ENCODE measurements at places on chromosomes 1 and 21.

DNA sequence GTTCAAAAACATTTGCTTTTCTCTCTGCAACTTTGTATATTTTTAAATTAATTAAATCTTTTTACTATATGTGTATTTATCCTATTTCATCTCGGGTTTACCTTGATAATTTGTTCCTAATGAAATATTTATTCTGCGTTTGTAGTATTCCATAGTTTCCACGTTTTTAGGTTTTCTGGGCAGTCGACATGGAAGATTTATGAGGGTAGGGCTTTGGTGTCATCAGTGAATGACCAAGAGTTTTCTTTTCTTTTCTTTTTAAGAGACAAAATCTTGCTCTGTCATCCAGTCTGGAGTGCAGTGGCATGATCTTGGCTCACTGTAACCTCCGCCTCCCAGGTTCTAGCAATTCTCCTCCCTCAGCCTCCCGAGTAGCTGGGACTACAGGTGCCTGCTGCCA is 17.2 kb upstream of the ZNF669 start:
- ATAC-seq, result no peak

GRCh38 chr1:172671591-172671990 is 12.7 kb downstream of the FASLG start:
- no peak for ATAC-seq

- ATAC-seq, result no peak
Observed at GRCh38 chr21:40714536-40714935, 132.4 kb downstream of the DSCAM start.

DNA sequence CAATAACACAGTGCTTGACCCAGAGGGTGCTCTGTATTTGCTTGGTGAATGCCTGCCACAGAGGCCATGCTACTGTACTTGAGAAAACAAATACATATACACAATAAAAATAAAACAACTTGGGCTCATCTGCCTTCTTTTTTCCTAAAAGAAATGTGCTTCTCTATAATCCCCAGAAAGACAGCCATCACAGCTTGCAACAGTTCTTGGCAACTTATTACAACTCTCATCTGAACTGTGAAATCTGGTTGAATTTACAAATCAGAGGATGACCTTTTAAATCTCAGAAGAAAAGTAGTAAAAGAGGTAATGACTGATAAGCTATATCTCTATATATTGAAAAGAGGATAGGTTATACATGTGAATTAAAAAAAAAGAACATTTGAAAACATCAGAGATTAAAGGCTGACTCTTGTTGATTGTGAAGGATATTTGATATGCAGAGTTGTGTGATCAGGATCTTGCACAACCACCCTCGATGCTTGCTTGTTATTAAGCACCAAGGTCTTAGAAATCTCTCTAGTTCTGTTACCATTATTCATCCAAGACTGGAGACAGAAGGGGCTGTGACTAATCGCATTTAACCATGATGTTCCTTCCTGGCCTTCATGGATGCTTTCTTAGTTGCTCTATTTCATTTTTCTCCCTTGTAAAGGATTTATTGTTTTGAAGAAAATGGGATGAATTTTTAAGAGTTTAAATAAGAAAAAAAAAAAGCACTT is 213.4 kb downstream of the APP start:
- peak; percentile 59 for ATAC-seq

DNA sequence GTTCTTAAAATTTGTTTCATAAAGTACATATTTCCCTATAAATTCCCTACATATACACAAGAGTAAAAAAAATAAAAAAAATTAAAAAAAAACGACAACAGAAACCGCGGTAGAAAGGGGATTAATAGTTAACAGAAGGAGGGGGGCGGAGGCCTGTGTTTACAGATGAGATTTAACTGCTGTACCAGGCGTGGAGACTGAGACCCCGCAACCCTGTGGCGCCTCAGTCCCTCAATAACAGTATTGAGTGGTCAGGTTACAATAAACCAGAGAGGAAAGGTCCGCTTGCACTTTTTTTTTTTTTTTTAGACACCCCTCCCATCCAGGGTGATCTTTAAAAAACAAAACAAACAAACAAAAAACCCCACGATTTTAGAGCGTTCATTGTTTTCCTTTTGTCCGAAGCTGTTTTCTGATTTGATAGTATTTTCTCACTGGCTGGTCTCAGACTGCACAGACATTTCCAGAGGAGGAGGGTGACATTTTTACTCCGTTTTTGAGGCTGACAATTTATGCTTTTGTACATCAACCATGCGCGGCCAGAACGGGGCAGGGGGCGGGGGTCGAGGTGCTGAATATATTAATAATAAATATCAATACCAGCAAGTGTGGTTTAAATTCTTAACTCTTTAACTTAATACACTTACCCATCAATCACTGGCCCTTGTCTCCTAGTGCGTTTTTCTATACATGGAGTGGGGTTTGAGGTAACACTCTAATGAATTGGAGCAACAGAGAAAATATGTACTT is 1223.9 kb downstream of the BRINP3 start:
- no peak for ATAC-seq

GRCh38 chr1:237670302-237670701 is 220.4 kb downstream of the ZP4 start:
- ATAC-seq, result no peak

GRCh38 chr1:173064011-173064410 is 13.3 kb upstream of the TNFSF18 start:
- ATAC-seq, result peak; percentile 31

DNA sequence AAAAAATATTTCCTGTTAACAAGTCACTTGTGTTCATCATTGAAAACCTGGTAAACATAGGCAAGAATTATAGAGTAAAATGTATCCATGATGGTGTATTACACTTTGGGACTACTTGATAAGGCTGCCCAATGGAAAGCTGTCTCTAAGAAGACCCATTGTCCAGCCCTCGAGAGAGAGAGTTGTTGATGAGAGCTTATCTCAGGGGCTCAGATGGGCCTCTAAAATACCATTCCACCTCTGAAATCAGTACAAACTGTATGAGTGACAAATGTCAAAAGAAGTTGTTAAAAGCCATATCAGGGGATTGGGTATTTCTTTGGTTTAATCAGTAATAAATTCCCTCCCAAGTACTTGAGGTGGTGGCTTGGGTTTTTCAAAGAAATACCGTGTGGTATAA is 96.1 kb downstream of the KCNK1 start:
- ATAC-seq, result no peak

DNA sequence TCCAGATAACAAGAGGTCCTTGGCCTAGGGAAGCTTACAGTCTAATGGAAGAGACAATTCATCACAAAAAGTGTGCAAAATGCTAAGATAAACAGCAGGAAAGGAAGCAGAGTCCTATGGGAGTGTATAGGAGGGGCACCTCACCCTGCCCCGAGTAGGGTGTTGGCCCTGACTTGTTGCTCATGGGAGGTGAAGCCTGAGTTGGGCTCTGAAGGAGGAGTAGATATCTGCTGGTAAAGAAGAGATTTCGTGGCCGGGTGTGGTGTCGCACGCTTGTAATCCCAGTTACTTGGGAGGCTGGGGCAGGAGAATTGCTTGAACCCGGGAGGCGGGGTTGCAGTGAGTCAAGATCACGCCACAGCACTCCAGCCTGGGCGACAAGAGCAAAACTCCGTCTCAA is 18.6 kb upstream of the GPR37L1 start:
- ATAC-seq, result no peak

- ATAC-seq, result no peak
Observed at GRCh38 chr1:53567851-53568250, 108.7 kb downstream of the DMRTB1 start.

GRCh38 chr1:27400082-27400962 is 7.9 kb downstream of the GPR3 start:
- ATAC-seq, result no peak

GRCh38 chr21:45854690-45855247 is 126.8 kb upstream of the COL6A1 start:
- ATAC-seq, result no peak

DNA sequence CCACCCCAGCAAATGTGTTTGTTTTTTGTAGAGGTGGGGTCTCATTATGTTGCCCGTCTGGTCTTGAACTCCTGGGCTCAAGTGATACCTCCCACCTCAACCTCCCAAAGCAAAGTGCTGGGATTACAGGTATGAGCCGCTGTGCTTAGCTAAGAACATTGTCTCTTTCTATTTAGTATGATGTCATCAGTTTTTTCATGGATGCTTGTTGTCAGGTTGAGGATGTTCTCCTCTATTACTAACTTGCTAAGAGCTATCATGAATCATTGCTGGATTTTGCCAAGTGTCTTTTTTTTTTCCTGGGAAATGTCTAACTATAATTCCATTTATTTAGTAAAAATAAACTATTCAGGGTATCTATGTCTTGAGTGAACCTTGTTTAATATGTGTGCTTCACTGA is 19.0 kb upstream of the MPC2 start:
- ATAC-seq, result no peak

- peak; percentile 53 for ATAC-seq
Observed at GRCh38 chr1:9388335-9389180, 95.9 kb downstream of the SPSB1 start.

GRCh38 chr1:61453111-61453961 is 271.6 kb downstream of the TM2D1 start:
- peak; percentile 97 for ATAC-seq

DNA sequence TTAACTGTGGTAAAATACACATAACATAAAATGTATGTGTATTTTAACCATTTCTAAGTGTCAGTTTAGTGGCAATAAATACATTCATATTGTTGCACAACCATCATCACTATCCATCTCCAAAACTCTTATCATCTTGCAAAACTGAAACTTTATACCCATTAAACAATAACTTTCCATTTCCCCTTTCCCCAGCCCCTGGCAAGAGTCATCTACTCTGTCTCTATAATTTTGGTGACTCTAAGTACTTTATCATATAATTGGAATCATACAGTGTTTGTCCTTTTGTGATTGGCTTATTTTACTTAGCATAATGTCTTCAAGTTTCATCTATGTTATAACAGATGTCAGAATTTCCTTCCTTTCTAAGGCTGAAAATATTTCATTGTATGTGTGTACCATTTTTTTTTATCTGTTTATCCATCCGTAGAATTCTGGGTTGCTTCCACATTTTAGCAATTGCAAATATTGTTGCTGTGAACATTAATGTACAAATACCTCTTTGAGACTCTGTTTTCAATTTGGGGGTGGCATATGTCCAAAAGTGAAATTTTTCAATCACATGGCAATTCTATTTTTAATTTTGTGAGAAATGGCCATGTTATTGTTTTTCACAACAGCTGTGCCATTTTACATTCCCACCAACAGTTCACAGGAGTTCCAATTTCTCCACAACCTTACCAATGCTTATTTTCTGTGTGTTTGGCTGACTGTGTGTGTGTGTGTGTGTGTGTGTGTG is 153.9 kb upstream of the GORAB start:
- peak; percentile 72 for ATAC-seq

DNA sequence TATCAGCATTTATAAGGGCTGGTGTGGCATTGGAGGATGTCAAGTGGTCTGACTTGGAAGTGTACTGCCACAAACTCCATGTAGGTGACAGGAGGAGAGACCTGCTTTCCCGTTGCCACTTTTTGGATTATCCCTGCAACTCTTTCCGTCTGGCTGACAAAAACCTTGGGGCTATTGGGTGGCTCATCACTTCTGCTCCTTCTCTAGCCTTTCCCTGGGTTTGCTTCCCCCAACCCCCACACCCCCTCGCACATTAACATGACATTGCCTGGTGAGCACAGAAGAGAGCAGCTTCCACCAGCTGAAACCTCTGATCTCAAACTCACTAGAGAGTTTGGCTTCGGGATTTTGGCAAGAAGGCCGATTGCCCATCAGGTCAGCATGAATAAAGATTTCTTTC is 39.2 kb downstream of the PROX1 start:
- ATAC-seq, result no peak

DNA sequence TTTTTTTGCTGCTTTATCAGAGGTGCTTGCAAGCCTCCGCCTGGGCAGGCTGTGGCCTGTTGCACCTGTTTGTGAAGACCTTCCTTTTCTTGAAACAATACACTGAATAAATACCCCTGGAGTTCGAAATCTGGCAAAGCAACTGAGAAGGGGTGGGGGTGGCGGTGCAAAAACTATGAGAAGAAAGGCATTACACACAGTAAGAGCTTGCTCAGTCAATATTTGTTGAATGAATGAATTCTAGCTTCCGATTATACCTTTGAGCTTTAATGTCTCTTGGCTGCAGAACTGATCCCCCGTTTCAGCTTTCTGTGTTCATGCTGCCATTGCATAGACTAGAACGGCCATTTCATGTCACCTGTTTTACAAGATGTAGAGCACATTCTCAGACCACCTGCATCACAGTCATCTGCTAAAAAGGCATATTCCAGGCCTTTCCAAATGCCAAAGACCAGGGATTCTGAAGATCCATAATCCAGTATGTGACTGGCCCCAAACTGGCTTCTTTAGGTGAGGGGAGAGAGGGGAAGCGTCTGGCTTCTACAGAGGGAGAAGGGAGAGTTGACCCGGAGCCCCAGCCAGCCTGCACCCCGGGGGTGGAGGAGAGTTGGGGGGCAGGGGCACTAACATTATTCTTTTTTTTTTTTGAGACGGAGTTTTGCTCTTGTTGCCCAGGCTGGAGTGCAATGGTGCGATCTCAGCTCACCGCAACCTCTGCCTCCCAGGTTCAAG is 111.5 kb downstream of the ETS2 start:
- no peak for ATAC-seq

GRCh38 chr1:160713161-160713560 is 1.5 kb upstream of the CD48 start:
- ATAC-seq, result no peak

DNA sequence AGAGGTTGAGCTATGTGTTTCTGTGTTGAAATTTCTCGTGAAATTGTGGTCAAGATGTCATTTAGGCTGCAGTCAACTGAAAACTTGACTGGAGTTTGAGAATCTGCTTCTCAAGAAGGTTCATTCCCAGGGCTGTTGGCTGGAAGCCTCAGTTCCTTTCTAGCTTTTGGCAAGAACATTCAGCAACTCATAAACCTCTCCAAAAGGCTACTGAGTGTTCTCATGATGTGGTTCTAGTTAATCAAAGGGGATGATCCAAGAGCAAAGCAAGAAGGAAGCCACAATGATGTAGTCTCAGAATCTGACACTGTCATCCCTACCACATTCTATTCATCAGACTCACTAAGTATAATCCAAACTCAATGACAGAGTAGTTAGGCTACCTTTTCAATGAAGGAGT is 66.6 kb downstream of the SPATA6 start:
- ATAC-seq, result no peak

All from SK-N-SH treated with all-trans-retinoic acid at 6 μM for 48 hours (cell line).